Hair follicular keratinocyte (primary cell): ENCODE measurements at places on chromosomes 16 and 17. TPM values are rescaled to one million over a fixed set of nuclear protein-coding genes. Genes with fewer than 3 reads are reported as not detected.

GPR179 gene
- total RNA-seq = not detected in 2 replicates

HID1 gene
- total RNA-seq = 0.08 and 0.16 TPM in 2 replicates

CD300E gene
- not detected in 2 replicates for total RNA-seq

STX1B gene
- total RNA-seq = 0.08 and 0.34 TPM in 2 replicates

KSR1 gene
- total RNA-seq = 0.91 and 1.6 TPM in 2 replicates

KRTAP9-8 gene
- total RNA-seq = not detected in 2 replicates

LPO gene
- not detected in 2 replicates for total RNA-seq

AKAP1 gene
- total RNA-seq = 22.1 and 27.6 TPM in 2 replicates

DNASE1L2 gene
- 0.78 TPM in 1 of 2 replicates, not detected in the other for total RNA-seq

CYTH1 gene
- total RNA-seq = 22.1 and 23.5 TPM in 2 replicates

ATP2A1 gene
- total RNA-seq = 0.19 and 0.39 TPM in 2 replicates

TNP2 gene
- not detected in 2 replicates for total RNA-seq

KRT28 gene
- not detected in 2 replicates for total RNA-seq

HAS3 gene
- total RNA-seq = 58.4 and 75.7 TPM in 2 replicates

SLC6A2 gene
- 0.04 and 0.08 TPM in 2 replicates for total RNA-seq

ENPP7 gene
- total RNA-seq = not detected in 2 replicates

OR1E1 gene
- total RNA-seq = not detected in 2 replicates

DNAAF8 gene
- 0.55 TPM in 1 of 2 replicates, not detected in the other for total RNA-seq

SYCE1L gene
- total RNA-seq = 0.38 and 0.86 TPM in 2 replicates

SGCA gene
- total RNA-seq = not detected in 2 replicates

VMO1 gene
- 0.31 TPM in 1 of 2 replicates, not detected in the other for total RNA-seq

DLX4 gene
- total RNA-seq = 0.08 and 0.23 TPM in 2 replicates

GCGR gene
- not detected in 2 replicates for total RNA-seq

KCNJ12 gene
- 0.08 TPM in 2 replicates for total RNA-seq

NPIPB13 gene
- total RNA-seq = 2.0 TPM in 1 of 2 replicates, not detected in the other

CTRB2 gene
- not detected in 2 replicates for total RNA-seq
